ENCODE measurements at places on chromosomes 7 and 10.

GRCh38 chr10:69242040-69242851 lies 22.1 kb downstream of the HKDC1 start:
- no peak for DNase-seq

DNA sequence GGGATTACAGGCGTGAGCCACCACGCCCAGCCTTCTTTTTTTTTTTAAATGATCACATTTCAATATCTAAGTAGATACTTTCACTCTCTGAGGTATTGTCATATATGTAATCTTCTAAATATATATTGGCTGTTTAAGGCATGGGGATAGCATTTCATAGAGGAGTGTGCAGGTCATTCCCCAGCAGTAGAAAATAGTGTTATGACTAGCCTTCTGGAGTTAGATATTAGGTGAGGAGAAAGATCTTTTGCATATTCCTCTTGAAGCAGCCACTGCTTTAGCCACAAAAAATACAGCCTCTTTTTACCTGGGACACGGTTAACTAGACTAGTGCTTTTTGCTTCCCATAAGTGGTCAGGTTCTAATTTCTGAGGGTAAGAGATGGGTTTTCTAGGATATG lies 28.9 kb downstream of the ADD3 start:
- DNase-seq = no peak

- DNase-seq = peak; percentile 7
These were observed 609 bp downstream of the KLRG2 start for GRCh38 chr7:139482662-139483466.

DNA sequence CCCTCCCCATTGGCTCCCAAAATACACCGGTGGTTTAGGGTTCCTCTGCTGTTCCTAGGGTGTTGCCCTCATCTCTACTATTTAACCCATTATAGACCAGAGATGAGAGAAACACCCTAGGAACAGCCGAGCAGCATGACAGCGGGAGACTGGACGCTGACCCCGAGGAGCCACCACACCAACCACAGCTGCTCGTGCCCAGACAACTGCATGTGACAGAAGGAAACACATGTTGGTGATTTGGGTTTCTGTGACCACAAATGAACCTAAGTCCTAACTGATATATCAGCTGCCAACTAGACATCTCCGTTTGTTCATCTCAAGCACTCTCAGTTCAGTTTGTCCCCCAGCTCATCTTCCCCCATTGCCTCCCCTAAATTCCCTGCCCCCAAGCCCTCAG lies 13.4 kb downstream of the CFAP43 start:
- no peak for DNase-seq

GRCh38 chr10:62399211-62399610 lies 25.0 kb downstream of the ZNF365 start:
- DNase-seq = peak; percentile 59

DNA sequence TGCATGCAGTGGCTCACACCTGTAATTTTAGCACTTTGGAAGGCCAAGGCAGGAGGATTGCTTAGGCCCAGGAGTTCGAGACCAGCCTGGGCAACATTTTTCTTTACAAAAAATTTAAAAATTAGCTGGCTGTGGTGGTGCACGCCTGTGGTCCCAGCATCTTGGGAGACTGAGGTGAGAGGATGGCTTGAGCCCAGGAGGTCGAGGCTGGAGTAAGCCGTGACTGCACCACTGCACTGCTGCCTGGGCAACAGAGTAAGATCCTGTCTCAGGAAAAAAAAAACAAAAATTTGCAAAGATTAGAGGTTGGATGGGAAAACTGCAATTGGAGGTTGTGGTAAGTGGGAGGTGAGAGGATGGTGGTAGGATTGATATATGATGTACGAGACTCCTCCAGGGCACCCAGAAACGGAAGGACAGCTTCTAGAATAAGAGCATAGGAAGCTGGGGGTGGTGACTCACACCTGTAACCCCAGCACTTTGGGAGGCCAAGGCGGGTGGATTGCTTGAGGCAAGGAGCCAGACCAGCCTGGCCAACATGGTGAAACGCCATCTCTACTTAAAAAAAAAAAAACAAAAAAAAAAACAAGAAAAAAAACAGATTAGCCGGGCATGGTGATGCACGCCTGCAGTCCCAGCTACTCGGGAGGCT lies 19.1 kb upstream of the PARP12 start:
- DNase-seq = no peak

DNA sequence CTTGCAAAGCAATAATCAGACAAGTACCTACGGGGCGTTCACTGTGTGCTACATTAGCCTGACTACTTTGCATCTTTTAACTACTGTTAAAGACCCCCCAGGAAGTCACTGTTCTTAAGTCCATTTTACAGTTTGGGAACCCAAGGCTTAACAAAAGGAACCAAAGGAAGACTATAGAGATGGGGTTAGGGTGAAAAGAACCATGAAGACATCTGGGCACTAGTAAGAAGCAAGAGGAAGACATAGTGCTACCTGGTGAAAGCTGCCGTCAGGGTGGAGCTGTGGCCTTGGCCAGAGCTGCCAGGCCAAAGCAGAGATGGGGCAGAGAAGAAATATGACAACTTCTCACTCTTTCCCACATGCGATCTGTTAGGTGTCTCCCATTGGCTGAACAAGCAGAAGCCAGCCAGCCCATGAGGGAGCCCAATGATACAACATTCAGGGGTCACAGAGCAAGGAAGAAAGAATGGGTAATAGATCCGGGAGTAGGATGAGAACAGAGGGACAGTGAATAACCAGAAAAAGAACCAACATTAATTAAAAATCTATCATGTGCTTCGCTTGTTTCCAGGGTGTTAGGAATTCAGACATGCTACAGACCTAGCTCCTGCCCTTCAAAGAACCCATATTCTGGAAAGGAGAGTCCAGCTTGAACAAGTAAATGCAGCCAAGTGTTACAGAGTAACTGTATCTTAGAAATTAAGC lies 85.4 kb downstream of the ARID5B start:
- DNase-seq = no peak

DNA sequence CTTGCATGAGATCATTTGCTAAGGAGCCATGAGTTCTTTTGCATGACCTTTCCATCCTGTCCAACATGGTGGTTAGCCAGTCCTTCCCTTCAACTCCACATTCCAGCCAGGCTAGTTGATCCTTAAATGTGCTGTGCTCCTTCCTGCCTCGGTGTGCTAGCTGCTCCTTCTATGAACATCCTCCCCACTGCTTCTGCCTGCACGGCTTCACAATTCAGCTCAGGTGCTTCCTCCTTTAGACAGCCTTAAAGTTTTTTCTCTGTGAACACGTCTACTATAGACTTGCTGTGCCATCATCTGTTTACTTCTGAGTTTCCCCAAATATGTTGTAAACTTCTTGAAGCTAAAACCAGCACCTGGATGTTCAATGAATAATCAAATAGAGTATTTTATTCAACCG lies 95.5 kb downstream of the OTUD1 start:
- no peak for DNase-seq

DNA sequence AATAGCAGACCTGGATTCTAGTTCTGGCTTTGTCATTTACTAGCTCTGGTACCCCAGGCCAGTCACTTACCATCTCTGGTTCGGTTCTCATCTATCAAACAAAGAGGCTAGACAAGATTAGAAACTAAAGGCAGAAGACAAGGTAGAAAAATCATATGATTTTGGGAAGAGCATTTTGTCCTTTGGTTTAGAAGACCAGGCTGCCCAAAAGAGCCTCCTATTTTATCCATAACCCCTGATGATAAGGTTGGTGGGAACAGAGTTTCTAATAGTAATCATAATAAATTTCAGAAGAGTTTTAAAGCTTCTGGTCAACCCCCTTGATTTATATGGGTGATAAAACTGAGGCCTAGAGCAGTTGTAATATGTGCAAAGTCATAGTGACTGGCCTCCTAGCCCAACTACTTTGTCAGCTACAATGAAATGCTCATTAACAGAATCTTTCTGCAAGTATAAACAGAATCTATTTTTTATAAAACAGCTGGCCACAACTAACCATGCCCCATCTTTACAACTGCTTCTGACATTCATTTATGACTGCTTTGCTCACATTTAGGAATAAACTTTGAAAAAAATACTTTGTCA lies 23.4 kb downstream of the COX15 start:
- DNase-seq = no peak

- peak; percentile 17 for DNase-seq
These were observed 148.6 kb downstream of the SUGCT start for GRCh38 chr7:40283391-40283790.

GRCh38 chr10:79106256-79107050 lies 37.7 kb downstream of the ZMIZ1 start:
- DNase-seq = no peak

GRCh38 chr10:69904533-69904932 lies 102.8 kb downstream of the COL13A1 start:
- no peak for DNase-seq

GRCh38 chr7:1918063-1918645 lies 248.1 kb downstream of the ELFN1 start:
- DNase-seq = no peak

DNA sequence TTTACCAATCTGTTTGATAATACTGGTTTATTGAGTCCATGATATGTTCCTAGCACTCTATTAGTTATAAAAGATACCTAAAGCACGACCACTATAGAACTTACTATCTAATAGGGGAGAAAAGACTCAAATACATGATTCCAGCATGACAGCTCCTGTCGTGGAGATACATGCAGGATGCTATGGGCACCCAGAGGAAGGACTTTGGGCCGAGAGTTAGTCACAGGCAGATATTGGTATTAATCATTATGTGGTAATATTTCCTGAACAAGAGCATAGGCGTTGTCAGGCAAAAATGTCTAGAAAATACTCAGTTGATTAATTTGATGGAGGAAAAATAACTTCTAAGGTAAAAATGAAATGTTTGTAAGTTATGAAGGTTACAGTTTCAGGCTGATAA lies 31.8 kb downstream of the CNNM2 start:
- no peak for DNase-seq

GRCh38 chr7:101442426-101443070 lies 79.9 kb downstream of the COL26A1 start:
- DNase-seq = no peak

All from fibroblast of skin of scalp (primary cell).